ENCODE measurements at places on chromosomes 2 and 18.

GRCh38 chr2:96267159-96267971, 1.3 kb downstream of the CIAO1 start:
- DNase-seq = peak; percentile 26
- H3K36me3 ChIP-seq = peaks cover 7% of the 10 kb centered on the region
- H3K4me1 ChIP-seq = peaks cover 24% of the 10 kb centered on the region
- peak overlapping the region; percentile 95 for H3K4me3 ChIP-seq

DNA sequence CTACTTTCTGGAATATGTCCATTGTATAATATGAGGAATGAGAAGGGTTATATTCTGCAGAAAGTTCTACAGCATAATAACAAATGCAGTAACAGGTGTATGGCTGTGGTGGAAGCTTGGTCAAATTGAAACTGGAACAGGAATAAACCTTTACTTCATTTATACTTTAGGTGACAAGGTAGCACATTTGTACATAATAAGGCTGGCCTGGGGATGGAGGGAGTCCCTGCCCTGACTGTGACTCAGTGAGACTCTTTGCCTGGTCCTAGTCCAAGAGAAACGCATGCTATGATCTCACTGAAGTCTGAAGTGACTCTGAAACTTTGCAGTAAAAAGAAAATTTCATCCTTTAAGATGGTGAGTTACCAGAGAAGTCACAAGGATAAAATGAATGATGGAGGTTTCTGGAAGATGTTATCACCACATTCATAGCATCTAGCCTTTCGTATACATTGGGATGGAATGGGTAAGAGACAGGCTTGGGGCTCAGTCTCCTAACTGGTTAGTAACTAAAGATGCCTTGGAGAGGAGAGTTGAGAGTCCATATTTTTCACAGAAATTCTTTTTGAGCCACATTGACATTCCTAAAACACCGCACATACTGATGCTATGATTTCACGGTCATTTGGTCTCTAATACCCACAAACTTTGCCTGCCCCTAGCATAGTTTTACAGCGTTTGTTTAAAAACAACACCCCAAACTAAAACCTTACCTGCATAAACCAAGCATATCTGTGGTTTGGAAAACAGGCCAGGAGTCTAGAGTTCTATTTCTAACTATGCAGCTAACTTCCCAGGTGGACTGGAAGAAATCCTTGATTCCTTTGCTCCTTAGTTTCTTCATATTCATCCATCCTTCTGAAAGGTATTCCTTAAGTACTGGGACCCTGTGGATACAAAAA, 42.4 kb upstream of the NABP1 start:
- H3K27me3 ChIP-seq = no peaks in the 10 kb centered on the region
- H3K27ac ChIP-seq = no peak overlapping the region
- no peak overlapping the region for H3K4me3 ChIP-seq
- no peak for DNase-seq
- no peaks in the 10 kb centered on the region for H3K4me1 ChIP-seq

- H3K36me3 ChIP-seq = no peaks in the 10 kb centered on the region
- H3K4me3 ChIP-seq = no peak overlapping the region
- peaks cover under 1% of the 10 kb centered on the region for H3K4me1 ChIP-seq
- no peak overlapping the region for H3K27ac ChIP-seq
- no peak for DNase-seq
Observed at GRCh38 chr18:33826151-33826550, 248.1 kb downstream of the ASXL3 start.

DNA sequence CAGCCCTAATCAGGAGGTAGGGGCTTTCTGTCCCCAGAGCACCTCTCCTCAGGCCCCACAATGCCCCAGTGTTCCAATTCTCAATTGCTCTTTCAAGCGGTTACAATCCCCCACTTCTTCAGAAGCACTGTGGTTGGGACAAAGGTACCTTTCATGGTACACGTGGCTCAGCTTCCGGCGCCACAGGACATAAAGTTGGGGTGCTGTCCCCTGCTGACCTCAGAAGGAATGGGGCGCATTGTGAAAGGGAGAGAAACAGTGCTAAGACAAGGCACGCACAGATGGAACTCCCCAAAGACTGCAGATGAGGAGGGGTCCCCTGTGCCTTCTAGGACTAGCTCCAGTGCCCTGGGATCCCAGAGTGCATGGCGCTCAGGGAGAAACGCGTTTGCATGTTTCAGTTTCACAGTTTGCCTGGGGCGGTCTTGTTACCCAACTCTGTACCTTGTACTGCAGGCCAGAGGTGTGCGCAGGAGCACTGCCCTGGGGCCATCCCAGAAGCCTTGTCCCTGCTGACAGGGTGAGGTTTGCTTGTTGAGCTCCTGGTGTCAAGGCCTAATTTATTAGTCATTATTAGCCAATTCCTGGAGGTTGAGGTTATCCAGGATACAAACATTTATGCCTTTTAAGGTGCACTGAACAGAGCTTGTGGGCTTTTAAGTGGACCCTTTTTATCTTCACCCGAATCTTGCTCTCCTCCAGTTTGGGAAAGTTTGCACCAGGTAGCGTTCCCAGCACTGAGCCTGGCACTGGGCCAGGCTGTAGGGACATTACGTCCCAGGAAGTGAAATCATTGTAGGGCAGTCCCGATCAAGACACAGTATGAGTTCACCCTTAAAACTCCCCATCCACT, 7.6 kb downstream of the CNDP1 start:
- H3K27me3 ChIP-seq = peaks cover 5% of the 10 kb centered on the region
- H3K4me3 ChIP-seq = no peak overlapping the region
- peaks cover 15% of the 10 kb centered on the region for H3K4me1 ChIP-seq
- H3K27ac ChIP-seq = peak overlapping the region; percentile 87
- no peaks in the 10 kb centered on the region for H3K36me3 ChIP-seq

- peak overlapping the region; percentile 84 for H3K4me3 ChIP-seq
- peaks cover 84% of the 10 kb centered on the region for H3K27me3 ChIP-seq
- DNase-seq = no peak
- no peak overlapping the region for H3K27ac ChIP-seq
- peaks cover 24% of the 10 kb centered on the region for H3K4me1 ChIP-seq
Observed at GRCh38 chr2:56182420-56182819, 1.4 kb upstream of the CCDC85A start.

- no peak overlapping the region for H3K4me3 ChIP-seq
- H3K27ac ChIP-seq = no peak overlapping the region
- peaks cover 5% of the 10 kb centered on the region for H3K36me3 ChIP-seq
Observed at GRCh38 chr18:51041677-51042352, 11.8 kb downstream of the SMAD4 start.

DNA sequence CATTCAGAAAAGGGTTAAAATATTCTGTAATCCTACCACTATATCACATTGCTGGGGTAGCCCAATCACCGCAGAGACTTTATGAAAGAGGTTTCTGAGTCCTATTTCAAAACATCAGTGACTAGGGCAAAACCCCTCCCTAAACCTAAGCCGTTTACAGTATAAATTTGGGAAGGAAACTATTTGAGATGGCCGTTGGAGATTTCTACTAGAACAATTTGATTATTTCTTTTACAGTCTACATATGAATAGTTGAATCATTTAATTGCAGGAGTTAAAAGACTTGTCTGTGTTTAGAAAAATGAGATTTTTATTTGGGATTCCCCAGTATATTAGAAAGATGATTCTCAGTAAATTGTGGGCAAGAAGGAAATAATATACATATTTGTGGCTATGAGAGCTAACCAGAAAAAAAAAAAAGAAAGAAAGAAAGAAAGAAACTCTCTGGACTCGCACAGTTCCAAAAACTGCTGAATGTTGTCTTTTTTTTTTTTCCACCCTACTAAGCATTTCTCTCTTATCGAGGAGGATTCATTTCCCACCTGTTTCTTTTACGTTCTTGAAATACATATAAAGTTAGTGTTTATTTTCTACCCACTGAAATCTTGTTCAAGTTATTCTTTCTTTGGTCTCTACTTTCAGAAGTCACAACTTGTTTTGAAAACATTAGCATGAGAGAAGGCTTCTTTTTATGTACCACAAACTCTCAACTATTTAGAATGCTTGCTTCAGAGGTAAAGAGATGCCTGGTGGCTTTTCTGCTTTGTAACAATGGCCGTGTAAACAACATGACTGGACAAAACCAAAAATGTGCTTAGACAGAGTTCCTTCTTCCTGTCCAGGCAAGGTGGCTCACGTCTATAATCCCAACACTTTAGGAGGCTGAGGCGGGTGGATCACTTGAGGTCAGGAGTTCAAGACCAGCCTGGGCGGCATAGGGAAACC, 65.9 kb downstream of the BCL2 start:
- peaks cover 8% of the 10 kb centered on the region for H3K36me3 ChIP-seq
- H3K4me1 ChIP-seq = peaks cover 9% of the 10 kb centered on the region
- no peak overlapping the region for H3K27ac ChIP-seq
- no peaks in the 10 kb centered on the region for H3K27me3 ChIP-seq
- DNase-seq = no peak

DNA sequence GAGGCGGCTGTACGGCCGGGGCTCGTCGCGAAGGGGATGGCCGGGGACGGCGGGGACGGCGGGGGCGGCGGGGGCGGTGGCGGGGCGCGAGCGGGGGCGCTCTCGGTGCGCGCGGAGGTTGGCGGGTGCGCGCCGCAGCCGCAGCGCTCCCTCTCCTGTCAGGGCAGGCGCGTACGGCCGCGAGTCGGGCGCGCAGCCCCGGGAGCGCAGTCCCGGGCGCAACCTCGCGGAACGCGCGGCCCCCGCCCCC, 296 bp upstream of the GRHL1 start:
- no peak overlapping the region for H3K27ac ChIP-seq
- H3K36me3 ChIP-seq = no peaks in the 10 kb centered on the region
- no peak for DNase-seq
- peaks cover 11% of the 10 kb centered on the region for H3K4me1 ChIP-seq
- peak overlapping the region; percentile 61 for H3K4me3 ChIP-seq

- H3K36me3 ChIP-seq = peaks cover 3% of the 10 kb centered on the region
- H3K27me3 ChIP-seq = no peaks in the 10 kb centered on the region
- no peak for DNase-seq
- no peak overlapping the region for H3K27ac ChIP-seq
- H3K4me3 ChIP-seq = no peak overlapping the region
- no peaks in the 10 kb centered on the region for H3K4me1 ChIP-seq
Observed at GRCh38 chr2:241110607-241111439, 8.7 kb upstream of the MTERF4 start.

DNA sequence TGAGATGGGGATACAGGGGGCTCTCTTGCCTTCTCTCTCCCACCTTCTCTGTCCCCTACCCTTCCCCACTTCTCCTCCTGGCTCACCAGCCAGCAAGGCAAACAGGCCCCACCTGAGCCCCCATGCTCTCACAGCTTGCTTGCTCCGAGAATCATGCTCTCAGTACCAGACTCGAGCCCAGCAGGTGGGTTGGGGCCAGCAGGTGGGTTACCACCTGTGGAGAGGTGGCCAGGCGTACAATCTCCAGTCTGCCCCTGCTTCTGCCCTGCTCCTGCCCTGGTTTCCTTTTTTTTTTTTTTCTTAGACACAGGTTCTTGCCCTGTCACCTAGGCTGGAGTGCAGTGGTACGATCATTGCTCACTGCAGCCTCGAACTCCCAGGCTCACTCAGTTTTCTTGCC, 214.5 kb downstream of the SH3RF3 start:
- H3K4me3 ChIP-seq = no peak overlapping the region
- no peak overlapping the region for H3K27ac ChIP-seq
- no peak for DNase-seq

- peaks cover 57% of the 10 kb centered on the region for H3K4me1 ChIP-seq
- H3K36me3 ChIP-seq = no peaks in the 10 kb centered on the region
- H3K27me3 ChIP-seq = no peaks in the 10 kb centered on the region
- DNase-seq = no peak
- H3K27ac ChIP-seq = peak overlapping the region; percentile 53
Observed at GRCh38 chr2:155842103-155842502, 490.4 kb downstream of the NR4A2 start.

DNA sequence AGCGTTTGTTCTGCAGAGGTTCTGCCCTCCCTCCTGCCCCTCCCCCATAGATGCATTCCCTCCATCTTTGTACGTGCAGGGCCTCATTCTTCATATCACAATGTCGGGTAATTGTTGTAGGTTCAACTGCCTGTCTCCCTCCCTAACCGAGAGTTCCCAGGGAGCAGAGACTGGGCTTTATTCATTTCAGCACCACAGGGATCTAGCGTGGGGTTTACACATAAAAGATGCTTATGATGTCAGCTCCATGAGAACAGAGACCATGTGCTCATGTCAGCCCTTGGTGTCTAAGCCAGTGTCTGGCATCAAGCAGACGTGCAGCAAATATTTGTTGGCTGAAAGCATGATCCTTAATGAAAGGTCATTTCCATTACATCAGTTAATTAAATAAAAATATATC, 298.9 kb upstream of the TRIB2 start:
- no peaks in the 10 kb centered on the region for H3K36me3 ChIP-seq
- no peak overlapping the region for H3K27ac ChIP-seq
- no peak for DNase-seq
- no peak overlapping the region for H3K4me3 ChIP-seq
- H3K4me1 ChIP-seq = peaks cover 12% of the 10 kb centered on the region

- H3K36me3 ChIP-seq = peaks cover 19% of the 10 kb centered on the region
- peak overlapping the region; percentile 69 for H3K4me3 ChIP-seq
- H3K27me3 ChIP-seq = peaks cover 7% of the 10 kb centered on the region
- peak overlapping the region; percentile 79 for H3K27ac ChIP-seq
Observed at GRCh38 chr2:136112317-136113208, 5.4 kb downstream of the CXCR4 start.

GRCh38 chr2:112255875-112256274, 1.0 kb upstream of the ZC3H8 start:
- no peaks in the 10 kb centered on the region for H3K27me3 ChIP-seq
- no peak for DNase-seq
- H3K4me1 ChIP-seq = peaks cover 18% of the 10 kb centered on the region
- H3K27ac ChIP-seq = no peak overlapping the region

DNA sequence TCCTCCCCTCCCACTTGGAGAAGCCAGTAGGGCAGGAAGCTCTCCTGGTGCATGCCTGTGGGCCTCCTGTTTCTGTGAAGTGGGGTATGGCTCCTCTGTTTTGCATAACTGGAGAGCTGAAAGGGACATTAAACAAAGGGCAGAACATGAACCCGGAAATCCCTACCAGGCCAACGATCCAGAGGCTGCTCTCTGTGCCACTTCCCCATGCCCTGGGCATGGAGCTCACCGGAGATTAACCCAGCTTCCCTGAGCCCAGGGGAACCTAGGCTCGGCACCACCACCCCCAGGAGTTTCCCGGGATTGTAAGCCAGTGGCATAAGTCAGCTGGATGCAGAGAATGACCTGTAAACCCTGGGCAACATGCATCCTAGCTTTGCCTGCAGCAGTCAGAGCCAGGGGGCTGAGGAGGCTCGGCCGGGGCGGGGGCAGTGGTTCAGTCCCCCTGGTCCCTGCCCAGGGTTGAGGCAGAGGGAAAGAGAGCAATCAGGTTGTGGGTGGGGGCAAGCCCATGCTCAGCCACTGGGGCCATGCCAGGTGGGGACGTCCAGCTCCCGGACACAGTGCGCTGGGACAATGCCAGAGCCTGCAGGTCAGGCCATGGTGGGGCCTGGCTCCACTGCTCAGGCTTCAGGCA, 49.5 kb downstream of the TIMM21 start:
- no peaks in the 10 kb centered on the region for H3K36me3 ChIP-seq
- peaks cover 4% of the 10 kb centered on the region for H3K4me1 ChIP-seq
- no peak for DNase-seq

- DNase-seq = no peak
- H3K36me3 ChIP-seq = no peaks in the 10 kb centered on the region
- H3K4me3 ChIP-seq = no peak overlapping the region
- H3K27ac ChIP-seq = no peak overlapping the region
- H3K4me1 ChIP-seq = no peaks in the 10 kb centered on the region
- H3K27me3 ChIP-seq = no peaks in the 10 kb centered on the region
Observed at GRCh38 chr18:60502591-60502990, 130.0 kb upstream of the MC4R start.
